Muscle of arm (tissue), 14 donors: ENCODE measurements at places on chromosomes 3 and 15.
A peak's percentile ranks its signal among the peaks of the same experiment; 100 is the strongest.

GRCh38 chr15:58257776-58258325 lies 119.7 kb downstream of the AQP9 start:
- DNase-seq, result no peak

GRCh38 chr15:73383310-73384189 lies 14.8 kb upstream of the HCN4 start:
- no peak for DNase-seq

DNA sequence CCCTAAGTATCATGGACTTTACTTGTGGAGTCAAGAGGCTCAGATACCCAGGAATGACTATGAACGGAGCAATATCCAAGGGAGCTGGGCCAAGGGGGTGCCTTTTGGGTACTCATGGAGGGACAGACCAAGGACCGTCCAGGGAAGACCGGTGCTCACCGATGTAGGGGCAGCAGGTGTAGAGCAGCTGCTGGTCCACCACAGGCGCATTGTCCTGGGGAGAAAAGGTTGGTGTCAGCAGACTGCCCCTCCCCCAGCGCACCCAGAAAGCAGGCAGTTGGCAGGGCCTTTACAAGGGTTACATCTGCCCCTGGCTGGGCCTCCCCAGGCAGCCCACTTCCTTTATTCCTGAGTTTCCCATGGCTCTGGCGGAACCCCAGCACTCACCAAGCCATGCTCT lies 7.5 kb downstream of the CDAN1 start:
- DNase-seq, result no peak

GRCh38 chr3:39142067-39142466 lies 11.3 kb downstream of the CSRNP1 start:
- DNase-seq, result no peak

GRCh38 chr3:13524979-13525669 lies 23.8 kb upstream of the FBLN2 start:
- DNase-seq, result no peak

- DNase-seq, result no peak
These were observed 12.9 kb downstream of the TGFBR2 start for GRCh38 chr3:30619318-30619717.

- no peak for DNase-seq
These were observed 7.2 kb downstream of the UROC1 start for GRCh38 chr3:126510308-126510910.

GRCh38 chr3:40490916-40491315 lies 14.0 kb downstream of the ZNF619 start:
- no peak for DNase-seq

GRCh38 chr3:104849070-104849469 lies 517.6 kb upstream of the ALCAM start:
- DNase-seq, result no peak

DNA sequence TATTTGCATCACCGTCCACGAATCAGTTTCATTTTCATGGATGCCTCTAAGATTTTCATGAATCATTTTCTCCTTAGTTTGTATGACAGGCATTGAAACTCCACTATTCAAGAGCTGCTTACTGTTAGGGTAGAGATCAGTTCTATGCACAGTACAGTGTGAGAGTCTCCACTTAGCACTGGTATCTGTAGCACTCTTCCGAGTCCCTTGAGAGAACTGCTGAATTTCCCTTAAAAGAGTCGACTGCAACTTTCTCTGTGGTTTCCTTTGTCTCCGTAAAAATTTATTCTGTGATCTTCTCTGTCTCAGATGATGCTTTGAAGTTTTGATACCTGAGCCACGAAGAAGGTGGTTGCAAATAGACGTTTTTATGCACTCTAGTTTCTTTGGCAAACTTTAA lies 14.8 kb downstream of the GTPBP8 start:
- DNase-seq, result no peak

DNA sequence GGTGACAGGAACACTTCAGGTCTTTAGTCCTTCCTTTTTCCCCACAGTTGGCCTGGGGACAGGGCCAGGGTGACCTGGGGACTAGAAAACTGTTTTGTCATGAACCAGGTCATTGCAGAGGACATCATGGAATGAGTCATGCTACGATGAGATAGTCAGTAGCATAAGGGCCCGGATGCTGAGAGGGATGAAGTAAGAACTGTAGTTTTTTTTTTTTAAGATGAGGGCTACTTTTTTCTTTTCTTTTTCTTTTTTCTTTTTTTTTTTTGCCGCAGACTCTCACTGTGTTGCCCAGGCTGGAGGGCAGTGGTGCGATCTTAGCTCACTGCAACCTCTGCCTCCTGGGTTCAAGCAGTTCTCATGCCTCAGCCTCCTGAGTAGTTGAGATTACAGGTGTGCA lies 8.0 kb downstream of the MAP2K5 start:
- no peak for DNase-seq

- no peak for DNase-seq
These were observed 8.3 kb upstream of the MAP1A start for GRCh38 chr15:43508991-43509659.

- no peak for DNase-seq
These were observed 10.2 kb downstream of the MITF start for GRCh38 chr3:69749461-69749860.

GRCh38 chr15:63210151-63211091 lies 21.0 kb downstream of the RAB8B start:
- no peak for DNase-seq

GRCh38 chr3:151901644-151902285 lies 28.3 kb downstream of the SUCNR1 start:
- no peak for DNase-seq

DNA sequence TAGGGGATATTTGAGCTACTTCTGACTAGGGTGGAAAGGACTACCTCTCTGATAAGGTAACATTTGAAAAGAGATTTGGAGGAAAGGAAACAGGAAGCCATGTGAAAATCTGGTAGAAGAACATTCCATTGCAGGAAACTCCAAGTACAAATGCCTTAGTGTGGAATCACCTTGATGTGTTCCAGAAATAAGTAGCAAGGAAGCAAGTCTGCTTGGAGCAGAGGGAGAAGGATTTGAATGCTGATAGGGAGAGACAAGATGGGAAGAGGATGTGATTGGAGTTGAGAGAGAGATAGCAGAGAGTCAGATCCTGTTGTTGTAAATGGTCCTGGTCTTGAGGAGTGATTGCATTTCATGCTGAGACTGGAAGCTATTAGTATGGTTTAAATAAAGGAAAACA lies 335.1 kb upstream of the DCBLD2 start:
- no peak for DNase-seq

DNA sequence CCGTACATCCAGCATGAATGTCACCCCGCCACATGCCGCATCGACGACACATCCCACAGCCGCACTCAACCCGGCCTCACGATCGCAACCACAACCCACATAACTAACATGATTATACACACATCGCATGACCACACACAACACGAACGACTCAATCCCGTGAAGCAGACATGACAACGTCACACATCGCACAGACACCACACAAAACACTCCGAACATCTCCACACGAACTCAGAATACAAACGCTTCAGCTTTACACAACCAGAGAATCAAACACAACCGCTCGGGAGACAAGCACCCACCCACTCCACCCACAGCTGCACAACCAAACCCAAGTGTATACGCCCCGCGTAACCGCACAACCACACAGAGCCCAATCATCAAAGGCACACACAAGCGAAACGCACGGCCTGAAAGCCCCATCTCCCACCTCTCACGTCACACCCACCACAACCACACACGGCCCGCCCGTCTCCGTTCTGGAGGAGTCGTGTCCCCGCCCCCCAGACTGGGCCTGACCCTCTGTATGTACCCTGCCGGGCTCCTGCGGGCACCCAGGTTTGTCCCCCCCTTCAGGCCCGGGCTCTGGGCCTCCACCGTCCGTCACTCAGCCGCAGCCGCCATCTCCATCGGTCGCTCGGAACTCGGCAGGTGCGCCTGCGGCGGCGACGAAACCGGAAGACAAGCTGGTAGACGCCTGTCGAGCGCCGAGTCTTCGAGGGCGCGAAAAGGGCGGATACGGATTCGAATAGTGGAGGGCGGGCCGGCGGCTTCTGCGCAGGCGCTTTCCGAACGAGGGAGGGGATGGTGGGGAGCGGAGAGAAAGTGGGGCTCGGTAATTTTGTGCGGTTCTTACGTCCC lies at the start of gene RBSN:
RBSN (minus strand) TSS at position 646 of the 861 bp plus-strand sequence. CDS start 3,028 bp downstream, outside the sequence.
- peak; percentile 95 for DNase-seq

DNA sequence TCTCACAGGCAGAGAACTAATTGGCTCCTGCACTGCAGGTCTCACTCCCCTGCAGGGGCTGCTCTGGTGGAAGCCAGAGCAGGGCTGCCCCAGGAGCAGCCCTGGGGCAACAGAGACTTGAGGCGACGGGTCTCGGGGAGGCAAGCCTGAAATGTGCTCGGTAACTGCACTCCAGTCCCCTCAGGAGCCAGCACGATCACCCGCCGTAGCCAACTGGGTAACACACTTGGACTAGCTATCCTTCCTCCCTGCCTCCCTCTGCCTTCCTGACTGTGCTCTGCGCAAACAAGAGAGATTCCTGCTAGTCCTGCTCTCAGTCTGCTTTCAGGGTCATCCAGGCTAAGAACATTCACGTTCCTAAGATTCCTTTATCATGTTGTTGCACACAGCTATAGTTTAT lies 140.7 kb upstream of the NSMCE3 start:
- DNase-seq, result no peak

GRCh38 chr3:154184582-154184981 lies 63.4 kb downstream of the ARHGEF26 start:
- DNase-seq, result no peak

DNA sequence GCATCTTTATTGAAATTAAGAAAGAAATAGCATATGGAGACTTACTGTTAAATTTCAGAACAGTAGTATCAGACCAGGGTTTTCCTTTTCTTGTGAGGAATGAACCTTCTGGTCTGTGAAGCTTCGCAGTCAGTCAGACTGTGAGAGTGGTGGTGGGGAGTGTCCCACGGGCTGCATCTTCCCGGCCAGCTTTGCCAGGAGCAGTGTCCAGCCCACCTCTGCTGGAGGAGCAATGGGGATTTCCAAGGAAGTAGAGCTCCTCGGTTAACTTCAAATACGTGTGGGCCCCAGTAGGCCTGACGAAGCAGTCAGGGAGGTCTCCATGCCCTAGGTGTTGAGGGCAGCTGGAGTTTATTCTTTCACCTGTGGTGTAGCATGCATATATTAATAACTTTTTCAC lies 40.9 kb upstream of the FBXL22 start:
- no peak for DNase-seq
